ENCODE measurements at places on chromosomes 11 and 22.

GRCh38 chr11:96748639-96749370 lies 359.0 kb downstream of the JRKL start:
- DNase-seq, result no peak

DNA sequence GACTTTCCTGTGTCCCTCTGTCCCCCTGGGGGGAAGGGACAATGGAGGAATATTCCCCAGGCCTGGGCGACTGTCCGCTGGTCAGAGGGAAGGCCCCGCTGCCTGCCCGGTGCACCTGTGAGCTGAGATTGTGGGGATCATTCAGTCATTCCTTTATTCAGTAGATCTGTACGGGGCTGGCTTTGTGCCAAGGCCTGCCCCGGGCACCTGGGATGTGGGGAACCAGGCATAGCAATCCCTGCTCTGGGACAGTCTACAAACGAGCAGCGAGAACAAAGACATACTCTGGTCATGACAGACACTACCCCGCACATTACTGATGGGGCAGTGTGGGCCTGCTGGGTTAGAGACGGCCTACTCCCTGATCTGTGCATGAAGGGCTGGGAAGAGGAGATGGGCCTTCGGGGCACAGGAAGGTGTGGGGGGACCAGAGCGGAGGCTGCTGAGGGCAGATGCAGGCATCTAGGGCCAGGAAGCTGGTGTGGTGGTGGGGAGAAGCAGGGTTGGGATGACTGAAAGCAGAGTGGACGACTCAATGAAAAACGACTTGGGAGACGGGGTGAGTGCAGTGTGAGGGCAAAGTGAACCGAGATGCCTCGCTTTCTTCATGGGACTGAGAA lies 1.8 kb upstream of the MYO7A start:
- no peak for DNase-seq

- DNase-seq, result no peak
Measured at GRCh38 chr11:17277024-17277584, 565 bp downstream of the NUCB2 start.

DNA sequence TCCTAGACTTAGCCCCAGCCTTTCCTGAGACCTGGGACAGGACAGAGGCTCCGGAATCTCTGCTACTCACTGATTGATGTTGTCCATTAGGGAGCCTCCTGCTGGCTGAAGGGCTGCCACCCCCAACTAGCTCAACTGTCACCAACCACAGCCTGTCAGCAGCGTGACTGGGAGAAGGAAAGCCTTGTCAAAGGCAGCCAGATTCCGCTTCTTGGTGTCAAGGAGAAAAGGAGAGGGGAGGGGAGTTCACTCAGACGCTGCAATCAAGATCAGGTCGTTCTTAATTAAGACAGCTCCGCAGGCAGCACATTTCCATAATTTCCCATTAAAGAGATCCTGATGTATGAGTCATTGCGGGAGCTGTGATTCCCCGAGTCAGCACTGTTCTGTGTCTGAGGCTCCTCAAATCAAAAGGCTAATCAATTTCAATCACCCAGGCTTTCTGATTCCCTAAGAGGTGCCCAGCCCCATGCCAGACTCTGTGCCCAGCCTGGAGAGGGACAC lies 152.8 kb upstream of the ZBED5 start:
- peak; percentile 48 for DNase-seq

DNA sequence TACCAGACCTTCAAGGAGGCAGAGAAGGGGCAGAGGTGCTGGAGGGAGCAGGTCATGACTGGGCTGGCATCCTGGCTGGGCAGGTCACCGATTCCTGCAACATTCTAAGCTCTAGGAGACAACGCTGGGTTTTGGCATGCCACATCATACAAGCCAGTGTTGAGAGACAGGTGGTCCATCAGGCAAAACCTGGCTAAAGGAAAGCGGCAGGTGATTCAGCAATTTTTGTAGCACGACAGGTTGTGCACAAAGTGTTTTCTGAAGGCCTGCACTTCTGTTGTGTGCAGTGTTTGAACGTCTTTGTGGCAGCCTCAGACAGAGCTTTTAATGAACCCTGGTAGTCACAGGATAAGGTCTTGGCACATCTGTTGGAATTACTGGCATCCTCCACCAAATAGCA lies 69.9 kb upstream of the BID start:
- DNase-seq, result no peak

DNA sequence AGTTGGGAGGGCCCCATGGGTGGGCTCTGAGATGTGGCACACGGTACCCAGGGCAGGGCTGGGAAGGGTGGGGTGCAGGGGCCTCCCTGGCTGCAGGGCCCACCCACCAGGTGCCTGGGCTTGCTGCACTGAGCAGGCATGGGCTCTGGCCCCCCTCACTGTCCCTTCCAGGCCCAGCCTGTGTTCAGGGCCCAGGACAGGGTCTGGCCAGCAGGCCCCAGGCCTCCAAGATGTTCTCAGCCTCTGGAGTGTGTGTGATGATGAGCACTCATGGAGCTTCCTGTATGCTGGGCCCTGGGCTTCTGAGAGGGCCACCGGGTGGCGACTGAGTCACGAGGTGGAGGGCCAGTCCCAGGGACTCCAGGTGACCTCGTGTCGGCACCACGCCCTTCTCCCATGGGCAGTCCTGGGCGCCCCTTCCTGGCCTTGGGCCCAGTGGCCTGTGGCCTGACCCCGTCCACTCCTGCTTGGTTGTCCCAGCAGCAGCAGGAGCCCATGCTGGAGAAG lies 55.9 kb upstream of the CCDC188 start:
- DNase-seq, result no peak

GRCh38 chr11:112166562-112166961 lies 610 bp upstream of the TEX12 start:
- no peak for DNase-seq

- no peak for DNase-seq
Measured at GRCh38 chr11:95267601-95268213, 36.7 kb upstream of the SESN3 start.

GRCh38 chr11:65896034-65896999 lies 3.9 kb downstream of the FOSL1 start:
- no peak for DNase-seq

DNA sequence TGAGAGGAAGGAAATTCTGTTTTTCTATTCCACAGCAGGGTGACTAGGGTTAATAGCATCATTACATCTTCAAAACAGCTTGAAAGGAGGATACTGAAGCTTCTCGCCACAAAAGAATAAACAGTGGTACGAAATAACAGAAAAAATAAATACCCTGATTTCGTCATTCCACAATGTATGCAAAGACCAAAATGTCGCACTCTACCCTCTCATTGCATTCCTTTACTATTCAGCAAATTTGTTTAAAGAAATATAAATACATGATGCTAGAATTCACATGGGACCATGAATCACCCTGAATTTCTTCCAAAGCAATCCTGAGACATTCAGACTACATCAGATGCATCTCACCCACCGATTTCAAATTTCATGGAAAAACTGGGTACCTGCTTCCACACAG lies 112.3 kb upstream of the TOP3B start:
- DNase-seq, result no peak

DNA sequence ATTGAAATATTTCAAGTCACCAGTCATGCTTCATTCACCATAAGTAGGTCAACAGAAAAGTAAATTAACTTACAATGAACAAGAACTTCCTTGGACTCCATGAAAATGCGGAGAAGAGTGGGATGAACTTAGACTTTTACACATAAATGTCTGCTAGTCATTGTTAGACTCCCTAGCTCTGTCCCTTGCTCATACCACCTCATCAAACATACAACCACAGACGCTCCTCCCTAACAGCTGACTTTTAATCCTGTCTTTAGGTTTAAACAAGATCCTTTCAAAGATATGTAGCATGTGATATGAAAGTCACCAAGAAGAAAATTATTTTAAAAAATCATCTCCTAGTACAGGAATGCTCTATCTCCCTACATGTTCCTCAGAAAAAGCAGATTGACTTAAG lies 248.1 kb downstream of the DLG2 start:
- no peak for DNase-seq

DNA sequence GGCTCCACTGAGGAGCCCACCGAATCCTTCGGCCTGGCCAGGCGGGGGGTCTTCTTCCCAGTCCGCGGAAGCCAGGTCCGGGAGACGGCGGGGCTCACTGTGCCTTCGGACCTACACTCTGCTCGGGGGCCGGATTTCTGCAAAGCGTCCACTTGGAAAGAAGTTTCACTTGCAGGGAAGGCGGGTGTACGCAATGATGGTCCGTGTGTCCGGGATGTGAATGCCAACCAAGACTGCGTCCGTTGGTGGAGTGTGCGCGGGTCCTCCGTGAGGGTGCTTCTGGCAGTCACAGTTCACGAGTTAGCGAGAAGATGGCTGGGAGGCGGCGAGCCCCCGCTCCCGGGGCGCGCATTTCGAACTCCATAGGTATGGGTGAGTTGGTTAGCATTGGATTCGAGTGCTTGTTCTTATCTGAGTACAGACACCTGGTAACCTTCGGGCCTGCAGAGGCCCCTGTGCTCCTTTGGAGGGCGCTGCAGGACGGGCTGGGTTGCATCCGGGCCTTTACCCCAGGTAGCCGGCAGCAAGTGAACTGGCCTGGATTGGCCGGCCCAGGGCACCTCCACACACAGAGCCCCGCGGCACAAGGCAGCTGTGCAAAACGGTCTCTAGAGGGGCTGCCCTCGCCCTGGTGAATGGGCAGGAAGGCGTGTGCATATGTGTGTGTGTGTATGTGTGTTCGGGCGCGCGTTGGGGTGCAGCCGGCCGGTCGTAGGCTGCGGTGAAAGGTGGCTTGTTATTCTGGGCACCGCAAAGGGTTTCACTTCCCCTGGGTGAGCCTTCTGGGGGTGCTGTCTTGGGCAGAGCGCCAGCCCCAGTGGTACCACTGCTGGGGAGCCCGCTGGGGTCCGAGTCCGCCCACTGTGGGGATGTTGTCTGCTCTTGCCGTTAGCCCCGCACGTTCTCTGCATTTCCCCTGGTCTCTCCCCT lies 13.3 kb upstream of the CYP2R1 start:
- DNase-seq, result no peak

DNA sequence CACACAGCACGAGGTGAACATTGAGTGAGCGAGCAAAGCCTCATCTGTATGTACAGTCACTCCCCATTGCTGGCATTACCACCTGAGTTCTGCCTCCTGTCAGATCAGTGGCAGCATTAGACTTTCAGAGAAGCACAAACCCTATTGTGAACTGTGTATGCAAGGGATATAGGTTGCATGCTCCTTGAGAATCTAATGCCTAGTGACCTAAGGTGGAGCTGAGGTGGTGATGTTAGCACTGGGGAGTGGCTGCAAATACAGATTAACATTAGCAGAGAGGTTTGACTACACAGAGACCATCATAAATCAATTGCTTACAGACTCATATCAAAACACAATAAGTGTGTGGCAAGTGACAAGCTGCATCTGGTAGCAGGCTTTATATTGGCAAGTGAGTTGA lies 262.5 kb upstream of the ANO5 start:
- DNase-seq, result no peak

- no peak for DNase-seq
Measured at GRCh38 chr11:31936312-31936711, 125.2 kb upstream of the PAX6 start.

GRCh38 chr11:65822776-65823528 lies 10.8 kb upstream of the SNX32 start:
- no peak for DNase-seq

GRCh38 chr11:27497284-27497866 lies 9.2 kb downstream of the LIN7C start:
- DNase-seq, result no peak

DNA sequence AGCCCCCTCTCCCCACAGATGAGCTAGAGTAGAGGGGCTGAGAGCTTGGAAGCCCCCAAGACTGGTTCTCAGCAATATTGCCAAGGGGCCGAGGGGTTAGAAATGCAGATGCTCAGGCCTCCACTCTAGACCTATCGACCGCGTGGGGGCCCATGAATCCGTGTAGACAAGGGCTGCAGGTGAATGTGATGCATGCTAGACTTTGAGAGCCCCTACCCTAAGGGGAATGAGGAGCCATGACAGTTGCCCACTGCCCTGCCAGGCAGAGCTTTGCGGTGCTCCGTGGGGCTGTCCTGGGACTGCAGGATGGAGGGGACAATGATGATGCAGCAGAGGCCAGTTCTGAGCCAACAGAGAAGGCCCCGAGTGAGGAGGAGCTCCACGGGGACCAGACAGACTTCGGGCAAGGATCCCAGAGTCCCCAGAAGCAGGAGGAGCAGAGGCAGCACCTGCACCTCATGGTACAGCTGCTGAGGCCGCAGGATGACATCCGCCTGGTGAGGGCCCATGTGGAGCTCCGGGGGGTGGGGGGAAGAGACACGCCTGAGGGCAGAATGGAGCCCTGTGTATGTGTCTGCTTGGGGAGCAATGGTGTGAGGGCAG lies 1.3 kb downstream of the SSH3 start:
- DNase-seq, result no peak

DNA sequence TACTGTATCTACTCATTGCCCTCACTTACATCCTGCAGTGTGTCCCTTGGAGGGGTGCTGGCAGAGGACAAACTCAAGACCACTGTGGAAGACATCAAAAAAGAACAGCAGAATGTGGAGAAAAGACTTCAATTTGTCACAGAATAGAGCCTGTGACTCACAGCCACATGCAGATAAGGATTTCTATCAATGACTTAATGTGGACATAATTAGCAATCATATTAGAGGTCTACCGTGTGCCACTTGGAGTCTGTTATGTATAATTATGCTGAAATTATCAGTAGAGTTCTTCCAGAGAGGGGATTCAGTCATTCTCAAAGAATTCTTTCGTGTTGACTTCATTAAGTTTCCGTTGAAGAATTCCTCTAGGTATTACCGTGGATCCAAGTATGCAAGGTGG lies 473.5 kb downstream of the MIAT start:
- DNase-seq, result no peak

GRCh38 chr11:61899146-61899841 lies 7.9 kb upstream of the FADS3 start:
- DNase-seq, result peak; percentile 58

DNA sequence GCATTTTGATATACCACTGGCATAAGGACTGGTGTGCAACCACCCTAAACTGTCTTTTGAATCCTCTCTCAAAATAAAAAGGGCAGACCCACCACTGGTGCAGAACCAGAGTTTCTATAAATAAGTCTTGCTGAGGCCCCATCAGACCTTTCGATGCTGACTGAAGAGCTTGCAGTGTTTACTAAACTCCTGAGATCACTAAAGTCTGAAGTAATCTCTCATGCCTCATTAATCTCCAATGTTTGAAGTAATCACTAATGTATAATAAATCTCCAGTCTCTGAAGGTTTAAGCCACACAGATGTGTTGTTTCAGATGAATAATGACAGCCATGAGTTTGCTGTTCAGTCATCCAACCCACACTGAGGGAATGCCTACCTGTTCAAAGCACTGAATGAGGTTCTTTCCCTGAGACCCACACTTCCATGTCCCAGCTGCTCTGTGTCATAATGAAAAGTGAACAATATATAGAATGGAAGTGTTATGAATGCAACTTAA lies 50.6 kb upstream of the DEUP1 start:
- DNase-seq, result no peak

GRCh38 chr11:74675761-74676160 lies 55.5 kb downstream of the CHRDL2 start:
- no peak for DNase-seq

DNA sequence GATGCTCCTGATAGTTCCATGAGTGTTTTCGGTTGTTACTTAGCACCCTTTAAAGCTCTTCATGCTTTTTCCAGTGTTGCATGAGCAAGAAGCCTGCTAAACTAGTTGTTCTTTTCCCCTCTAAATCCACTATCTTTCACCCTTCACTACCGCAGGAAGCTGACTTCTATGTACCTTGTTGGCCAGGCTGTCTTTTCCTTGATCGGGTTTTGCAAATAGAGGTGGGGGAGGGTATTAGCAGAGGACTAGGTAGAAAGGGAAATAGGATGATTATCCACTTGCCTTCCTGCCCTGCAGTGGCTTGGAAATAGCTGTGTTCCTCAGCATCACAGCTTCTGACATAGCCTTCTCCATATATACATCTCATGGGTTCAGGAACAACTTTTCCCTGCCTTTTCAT lies 23.9 kb downstream of the AASDHPPT start:
- no peak for DNase-seq
